ENCODE measurements at places on chromosomes 5 and 9.

- DNase-seq = no peak
Measured at GRCh38 chr9:124782661-124783574, 6.0 kb downstream of the OLFML2A start.

GRCh38 chr9:70420441-70421271, 6.2 kb upstream of the KLF9 start:
- DNase-seq = no peak

- no peak for DNase-seq
Measured at GRCh38 chr5:116276952-116277351, 192.1 kb downstream of the COMMD10 start.

- no peak for DNase-seq
Measured at GRCh38 chr9:106177216-106177615, 482.9 kb downstream of the TMEM38B start.

DNA sequence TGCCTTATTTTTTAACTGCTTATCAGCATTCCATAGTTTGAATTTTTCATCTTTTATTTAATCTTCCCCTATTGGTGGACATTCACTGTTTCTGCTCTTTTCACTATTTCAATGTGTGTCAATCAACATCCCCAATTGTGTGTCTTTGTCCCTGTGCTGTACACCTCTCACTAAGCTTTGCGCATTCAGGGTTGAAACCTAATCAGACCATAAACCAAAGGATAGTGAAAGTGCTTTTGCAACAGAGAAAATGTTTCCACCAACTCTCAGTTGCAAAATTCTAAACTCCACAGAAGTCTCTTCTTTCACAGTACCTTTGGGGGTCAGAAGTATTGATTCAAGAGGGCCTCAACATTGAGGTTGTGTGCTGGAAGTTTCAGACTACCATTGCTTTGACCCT, 127.1 kb upstream of the SAP30L start:
- no peak for DNase-seq

DNA sequence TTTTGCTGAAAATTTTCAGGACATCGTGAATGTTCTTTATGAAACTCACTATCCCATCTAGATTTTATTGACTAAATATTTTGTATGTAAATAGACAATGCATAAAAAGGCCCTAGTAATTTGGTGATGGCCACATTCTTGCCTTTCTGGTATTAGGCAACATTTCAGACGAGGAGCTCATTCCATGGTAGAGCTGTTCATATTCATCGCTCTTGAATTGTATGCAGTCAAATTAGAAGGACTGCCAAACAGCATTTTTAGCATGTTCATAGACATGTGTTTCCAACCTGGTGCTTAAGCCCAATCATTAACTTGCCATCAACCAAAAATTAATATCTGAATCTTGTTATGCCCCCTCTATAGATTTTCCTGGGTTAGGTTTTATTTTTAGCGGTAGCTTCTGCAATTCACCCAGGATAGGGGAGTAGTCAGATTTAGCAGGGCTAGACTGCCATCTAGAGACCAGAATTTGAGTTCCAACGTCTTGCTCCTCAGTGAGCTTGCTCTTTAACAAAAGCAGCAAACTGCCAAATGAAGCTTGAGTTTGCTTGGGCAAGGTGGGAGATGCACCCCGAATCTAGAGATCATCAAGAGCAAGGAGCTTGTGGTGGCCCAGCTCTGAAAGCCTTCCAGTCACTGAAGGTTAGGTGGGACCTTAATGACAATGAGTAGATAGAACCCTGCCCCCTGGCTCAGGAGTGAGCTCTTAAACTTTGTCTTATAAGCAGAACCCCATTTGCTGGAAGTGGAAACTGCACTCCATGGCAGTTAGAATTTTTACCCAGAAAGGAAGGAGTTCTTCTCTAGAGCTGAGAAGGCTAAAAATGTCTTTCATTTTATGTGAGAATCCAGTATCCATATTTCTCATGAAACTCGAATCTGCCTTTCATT, 456.2 kb downstream of the RASEF start:
- peak; percentile 43 for DNase-seq
